Pancreas (tissue), 10 donors: ENCODE measurements at places on chromosomes 16 and 17. TPM values are rescaled to one million over a fixed set of nuclear protein-coding genes. Genes with fewer than 3 reads are reported as not detected.

- DNase-seq: no peak
Measured at GRCh38 chr17:75288770-75289114, 491 bp downstream of the SLC25A19 start.

Gene ASPHD1
- total RNA-seq: 8.1 TPM

DNA sequence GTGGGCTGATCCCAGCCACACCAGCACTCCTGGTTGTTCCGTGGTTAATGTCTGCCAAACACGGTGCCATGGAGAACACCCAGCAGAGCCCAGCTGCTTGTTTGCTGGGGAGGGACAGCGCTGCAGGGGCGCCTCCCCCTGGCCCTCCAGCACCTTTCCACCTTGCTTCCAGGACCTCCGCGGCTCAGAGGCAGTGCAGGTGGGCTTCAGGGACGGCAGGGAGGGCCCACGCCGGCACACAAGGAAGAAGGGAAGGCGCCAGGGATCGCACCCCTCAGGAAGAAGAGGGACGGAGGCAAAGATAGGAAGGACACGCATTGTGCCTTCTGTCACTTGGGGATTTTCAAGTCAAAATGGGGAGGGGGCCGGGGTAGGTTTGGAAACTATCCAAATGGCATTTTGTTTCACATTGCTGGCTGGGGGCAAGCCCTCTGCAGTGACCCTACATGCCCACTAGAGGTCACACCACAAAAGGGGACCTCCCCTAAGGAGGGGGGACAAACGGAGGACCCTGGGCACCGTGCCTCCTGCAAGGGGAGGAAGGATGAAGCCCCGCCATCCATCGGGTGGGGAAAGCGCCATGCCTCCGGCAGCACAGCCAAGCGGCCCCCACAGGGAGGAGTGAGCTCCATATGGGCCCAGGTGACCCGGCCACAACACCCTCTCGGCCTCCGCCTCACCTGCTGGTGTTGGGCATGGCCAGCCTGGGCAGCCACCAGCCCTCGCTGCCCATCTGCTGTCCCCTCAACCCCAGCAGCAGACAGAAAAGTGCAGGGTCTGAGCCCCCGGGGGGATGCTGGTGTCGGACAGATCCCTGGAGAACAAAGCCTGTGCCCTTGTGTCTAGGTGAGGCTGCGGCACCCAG lies 7.5 kb upstream of the C16orf95 start:
- peak; percentile 82 for DNase-seq

Gene CCR7
- total RNA-seq: not detected

GRCh38 chr17:32341141-32341856 lies 674 bp downstream of the C17orf75 start:
- no peak for DNase-seq

Gene TBC1D26
- total RNA-seq: not detected

GRCh38 chr16:56852401-56852730 lies 12.6 kb upstream of the SLC12A3 start:
- no peak for DNase-seq

Gene PLA2G10
- 2.4 TPM for total RNA-seq

- DNase-seq: no peak
Measured at GRCh38 chr16:53147500-53148065, 92.8 kb downstream of the CHD9 start.

GRCh38 chr17:58565389-58566311 lies 51.2 kb upstream of the MTMR4 start:
- DNase-seq: no peak

DNA sequence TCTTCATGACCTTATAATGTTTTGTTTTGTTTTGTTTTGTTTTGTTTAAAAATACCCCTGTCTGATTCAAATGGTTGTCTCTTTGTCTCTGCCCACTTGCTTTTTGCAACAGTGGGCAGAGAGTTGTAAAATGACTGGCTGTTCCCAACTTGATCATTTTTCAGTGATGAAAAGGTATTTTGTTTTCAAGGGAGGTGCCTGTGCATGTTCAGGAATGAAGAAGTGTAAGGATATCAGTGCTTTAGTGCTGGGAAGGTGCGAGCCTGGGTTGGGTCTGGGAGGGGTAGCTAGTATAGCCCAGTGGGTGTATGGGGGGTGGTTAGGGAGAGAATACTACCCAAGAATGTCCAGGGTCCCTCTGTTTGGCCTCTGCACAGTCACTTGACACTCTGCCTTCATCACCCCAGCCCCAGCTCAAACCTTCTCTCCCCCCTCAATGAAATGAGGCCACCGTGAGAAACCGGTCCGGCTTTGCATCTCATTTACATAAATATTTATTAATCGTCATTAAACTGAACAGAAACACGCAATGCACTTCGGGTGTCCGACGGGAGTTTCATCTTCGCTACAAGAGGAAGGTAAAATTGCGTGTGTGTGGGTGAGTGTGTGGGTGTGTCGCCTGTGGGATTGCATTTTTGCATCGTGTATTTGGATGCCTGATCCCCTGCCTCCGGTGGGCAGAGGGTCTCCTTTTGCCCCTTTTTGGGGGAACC lies 4.3 kb downstream of the NEUROD2 start:
- DNase-seq: peak; percentile 3

- DNase-seq: no peak
Measured at GRCh38 chr16:55717326-55717725, 61.5 kb downstream of the SLC6A2 start.

DNA sequence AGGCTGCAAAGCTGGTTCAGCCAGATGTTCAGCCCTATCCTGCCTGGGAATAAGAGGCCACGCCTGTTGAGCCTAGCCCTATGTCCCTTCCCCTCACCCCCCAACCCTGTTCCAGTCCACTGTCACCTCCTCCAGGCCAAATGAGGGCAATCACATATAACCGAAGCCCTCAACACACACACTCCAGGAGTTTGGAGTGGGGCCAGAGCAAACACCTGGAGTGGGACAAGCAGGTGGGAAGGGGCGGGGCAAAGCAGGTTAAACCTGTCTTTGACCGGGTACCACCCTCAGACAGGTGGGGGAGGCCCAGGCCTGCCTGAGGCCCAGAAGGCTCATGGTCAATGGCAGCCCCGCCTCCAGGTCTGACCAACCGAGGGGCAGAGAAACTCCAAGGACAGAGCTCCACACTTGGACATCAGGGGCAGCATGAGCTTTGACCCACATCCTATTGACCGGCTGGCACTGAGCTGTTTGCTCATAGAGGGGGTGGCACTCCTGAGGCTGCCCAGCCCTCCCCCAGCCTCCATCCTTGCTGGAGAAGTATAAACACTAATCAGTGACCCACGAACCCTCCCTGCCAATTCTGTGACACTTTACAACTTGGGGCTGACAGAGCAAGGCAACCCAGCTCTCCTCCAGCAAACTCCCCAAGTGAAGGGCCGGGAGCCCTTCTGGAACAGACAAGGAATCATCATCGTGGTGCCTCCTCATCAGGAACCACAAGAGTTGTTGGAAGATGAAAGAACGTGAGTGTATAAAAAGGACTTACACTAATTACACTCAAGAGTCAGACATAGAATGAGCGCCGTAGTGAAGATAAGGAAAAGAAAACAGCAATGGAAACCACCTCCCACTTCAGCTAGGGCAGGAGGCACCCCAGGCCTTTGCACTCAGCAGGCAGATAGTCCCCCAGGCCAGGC lies 1.5 kb downstream of the ESRP2 start:
- peak; percentile 99 for DNase-seq

Gene TNRC6C
- 7.3 TPM for total RNA-seq

- DNase-seq: peak; percentile 75
Measured at GRCh38 chr16:8885674-8886592, 3.8 kb downstream of the LITAFD start.

DNA sequence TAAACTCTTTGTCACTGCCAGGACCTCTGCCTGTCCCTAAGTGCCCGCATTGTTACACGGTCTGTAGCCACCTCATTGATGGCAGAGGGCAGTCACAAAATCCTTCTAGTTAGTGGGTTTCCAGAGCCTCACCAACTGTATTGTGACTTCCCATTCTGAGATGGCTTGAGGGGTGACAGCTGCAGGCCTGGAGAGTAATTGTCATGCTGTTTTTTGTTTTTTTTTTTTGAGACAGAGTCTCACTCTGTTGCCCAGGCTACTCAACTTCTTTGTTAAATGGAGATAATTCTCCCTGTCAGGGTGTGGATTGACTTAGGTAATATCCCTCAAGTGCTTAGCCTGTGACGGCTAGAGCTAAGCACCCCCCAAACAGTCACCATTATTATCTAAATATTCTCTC lies 77.9 kb downstream of the SDR42E1 start:
- DNase-seq: no peak

DNA sequence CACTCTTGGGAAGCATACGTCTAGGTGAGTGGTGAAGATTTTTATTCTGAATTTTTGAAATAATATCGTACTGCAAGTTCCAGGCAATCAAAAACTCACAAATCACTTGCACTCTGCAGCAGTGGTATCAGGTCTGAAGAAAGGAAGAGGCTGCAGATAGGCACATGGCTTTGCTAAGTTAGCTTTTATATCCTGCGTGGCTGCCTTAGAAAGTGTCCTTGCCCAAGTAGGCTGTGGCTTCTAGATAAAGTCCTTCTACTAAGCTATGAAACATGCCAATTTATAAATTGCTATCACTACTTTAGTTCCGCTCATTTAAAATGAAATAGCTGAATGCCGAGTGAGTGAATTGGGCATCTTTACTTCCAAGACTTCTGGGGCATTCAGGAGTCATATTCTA lies 17.9 kb downstream of the WWOX start:
- no peak for DNase-seq

- no peak for DNase-seq
Measured at GRCh38 chr16:17520561-17520960, 49.8 kb upstream of the XYLT1 start.

DNA sequence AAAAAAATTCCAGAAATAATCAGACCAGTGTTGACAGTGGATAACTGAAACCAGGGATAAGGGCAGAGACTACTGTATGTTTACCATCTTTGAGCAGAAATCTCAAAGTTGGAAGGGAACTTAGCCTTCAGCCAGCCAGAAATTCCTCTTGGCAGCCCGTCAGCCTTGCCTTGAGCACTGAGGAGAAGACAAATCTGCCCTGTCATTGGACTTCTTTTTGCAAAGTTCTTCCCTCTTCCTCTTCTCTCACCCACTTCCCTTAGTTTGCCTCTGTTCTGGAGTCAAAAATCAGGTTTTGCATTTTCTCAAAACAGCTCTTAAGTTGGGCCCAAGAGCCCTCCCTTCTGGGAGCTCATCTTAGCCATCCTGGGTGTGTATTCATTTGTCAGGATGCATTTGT lies 6.2 kb downstream of the TUFM start:
- DNase-seq: no peak

Gene NATD1
- 8.1 TPM for total RNA-seq
